ENCODE measurements at places on chromosomes 6 and 20.

DNA sequence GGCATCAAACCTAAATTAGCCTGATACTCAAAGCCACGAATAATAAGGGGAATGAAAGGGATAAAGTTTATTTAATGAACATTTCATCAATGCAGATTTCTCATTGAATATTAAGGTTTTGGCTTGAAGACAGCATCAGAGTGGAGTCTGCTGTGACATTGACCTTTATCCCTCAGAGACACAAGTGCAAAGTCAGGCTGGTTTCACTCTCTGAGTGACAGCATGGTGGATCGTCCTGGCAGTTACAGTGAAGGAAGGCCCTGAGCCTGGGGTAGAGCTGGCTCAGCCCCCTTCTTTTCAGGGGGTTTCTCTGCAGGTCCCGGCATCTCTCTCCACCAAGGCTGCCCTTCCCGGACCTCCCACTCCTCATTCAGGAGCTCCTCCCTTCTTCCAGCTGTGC is 503.1 kb downstream of the PREX1 start:
- no peak for DNase-seq

DNA sequence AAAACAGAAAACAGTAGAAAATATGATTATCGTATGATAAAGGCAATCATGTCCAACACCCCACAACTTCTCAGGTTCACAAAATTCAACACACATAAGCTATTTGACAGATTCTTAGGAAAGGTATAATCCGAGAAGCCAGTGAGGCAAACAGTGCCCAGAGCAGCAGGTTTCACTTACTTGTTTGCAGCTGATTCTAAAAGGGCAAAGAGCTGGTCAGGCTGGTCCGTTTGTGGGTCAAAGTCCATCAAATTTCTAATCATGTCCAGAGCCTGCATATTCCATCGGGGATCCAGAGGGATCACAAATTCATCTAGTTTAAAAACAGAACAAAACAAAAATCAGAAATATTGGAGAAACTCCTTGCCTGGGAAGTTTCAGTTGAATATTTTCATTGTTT is 69.8 kb upstream of the LYRM2 start:
- DNase-seq, result no peak

GRCh38 chr6:159446340-159446739 is 246.7 kb downstream of the SOD2 start:
- DNase-seq, result no peak

DNA sequence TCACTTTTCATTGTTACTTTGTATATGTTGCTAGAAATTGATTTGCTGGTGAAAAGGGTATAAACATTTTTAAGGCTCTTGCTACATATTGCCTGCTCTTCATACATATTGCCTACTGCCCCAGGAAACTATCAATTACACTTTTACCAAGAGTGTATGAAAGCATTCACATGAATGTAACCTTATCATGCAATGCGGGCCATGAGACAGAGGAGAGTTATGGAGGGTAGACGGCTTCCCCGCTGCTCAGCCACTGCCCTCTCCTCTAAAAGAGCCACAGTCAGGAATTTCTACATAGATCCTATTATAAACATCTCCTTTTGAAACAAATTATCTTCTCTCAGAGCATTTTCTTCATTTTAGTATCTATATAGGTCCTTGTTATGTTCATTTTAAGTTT is 264.4 kb downstream of the ESR1 start:
- DNase-seq, result no peak

GRCh38 chr6:3838992-3839867 is 9.9 kb upstream of the FAM50B start:
- no peak for DNase-seq
